Activated naive CD8-positive, alpha-beta T cell treated with anti-CD3 and anti-CD28 coated beads for 36 hours (primary cell): ENCODE measurements at places on chromosomes 12 and 14. TPM values are rescaled to one million over a fixed set of nuclear protein-coding genes. Genes with fewer than 3 reads are reported as not detected.
A peak's percentile ranks its signal among the peaks of the same experiment; 100 is the strongest.

DNA sequence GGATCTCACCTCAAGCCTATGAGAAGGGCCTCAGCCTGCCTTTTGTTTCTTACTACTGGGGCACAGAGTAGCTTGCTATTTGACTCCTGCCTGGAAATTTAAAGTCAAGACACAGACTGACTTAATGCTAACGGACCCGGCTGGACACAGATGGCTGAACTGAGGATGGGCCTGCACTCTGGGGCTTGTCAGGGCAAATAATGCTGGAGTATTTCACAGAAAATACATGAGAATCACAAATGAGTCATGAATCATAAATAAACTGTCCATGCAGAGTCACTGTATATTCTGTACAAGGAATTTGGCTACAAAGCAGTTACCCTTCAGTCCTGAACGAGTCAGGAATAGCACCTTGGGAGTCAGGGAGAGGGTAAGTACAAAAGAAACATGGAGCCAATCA lies 683.2 kb upstream of the FOXG1 start:
- no peak overlapping the region for H3K27ac ChIP-seq
- DNase-seq = no peak
- no peaks in the 10 kb centered on the region for H3K4me1 ChIP-seq
- no peak overlapping the region for H3K4me3 ChIP-seq
- no peaks in the 10 kb centered on the region for H3K36me3 ChIP-seq

GRCh38 chr14:67442139-67442906 lies 30.4 kb upstream of the PLEK2 start:
- no peak overlapping the region for H3K27ac ChIP-seq
- no peak overlapping the region for H3K4me3 ChIP-seq
- DNase-seq = no peak
- no peaks in the 10 kb centered on the region for H3K36me3 ChIP-seq
- peaks cover 4% of the 10 kb centered on the region for H3K27me3 ChIP-seq

DNA sequence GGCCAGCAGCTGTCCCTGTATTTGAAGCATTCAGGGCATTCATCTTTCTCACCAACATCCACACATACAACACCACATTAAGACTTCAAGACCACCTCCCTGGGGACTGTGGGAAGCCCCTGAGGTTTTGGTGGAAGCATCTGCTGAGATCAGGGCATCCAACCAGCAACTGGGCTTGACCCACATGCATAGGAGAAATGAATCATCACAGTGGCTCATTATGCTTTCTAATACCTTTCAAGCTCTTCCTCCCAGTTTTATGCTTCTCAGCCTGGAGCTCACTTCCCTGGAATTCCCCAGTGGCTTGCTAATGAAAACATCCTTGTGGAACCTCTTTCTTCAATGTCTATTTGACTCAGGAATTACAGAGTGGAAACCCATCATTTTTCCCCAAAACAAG lies 21.4 kb upstream of the CMKLR1 start:
- no peak for DNase-seq
- H3K4me1 ChIP-seq = peaks cover 1% of the 10 kb centered on the region
- no peaks in the 10 kb centered on the region for H3K36me3 ChIP-seq
- H3K27ac ChIP-seq = no peak overlapping the region

WNT1 gene
- not detected for total RNA-seq

C12orf54 gene
- not detected for total RNA-seq

DNA sequence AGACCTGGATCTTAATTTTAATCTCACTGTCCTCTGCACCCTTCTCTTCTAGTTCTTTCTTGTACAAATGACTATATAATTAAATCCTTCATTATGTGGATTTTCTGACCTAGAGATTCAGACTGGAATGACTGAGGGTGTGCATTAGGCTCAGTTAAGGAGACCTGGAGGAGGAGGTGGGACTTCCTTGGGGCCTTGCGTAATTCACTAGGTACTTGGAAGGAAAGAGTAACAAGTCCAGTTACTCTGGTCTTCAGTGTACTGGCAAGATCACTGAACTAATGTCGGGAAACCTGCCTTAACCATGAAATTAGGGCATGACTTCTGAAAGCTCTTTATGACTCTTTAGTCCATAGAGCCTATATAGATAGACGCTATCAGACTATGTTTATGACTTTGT lies 441.4 kb downstream of the EGLN3 start:
- no peaks in the 10 kb centered on the region for H3K4me1 ChIP-seq
- no peak overlapping the region for H3K27ac ChIP-seq
- H3K36me3 ChIP-seq = no peaks in the 10 kb centered on the region
- DNase-seq = no peak
- no peak overlapping the region for H3K4me3 ChIP-seq

DNA sequence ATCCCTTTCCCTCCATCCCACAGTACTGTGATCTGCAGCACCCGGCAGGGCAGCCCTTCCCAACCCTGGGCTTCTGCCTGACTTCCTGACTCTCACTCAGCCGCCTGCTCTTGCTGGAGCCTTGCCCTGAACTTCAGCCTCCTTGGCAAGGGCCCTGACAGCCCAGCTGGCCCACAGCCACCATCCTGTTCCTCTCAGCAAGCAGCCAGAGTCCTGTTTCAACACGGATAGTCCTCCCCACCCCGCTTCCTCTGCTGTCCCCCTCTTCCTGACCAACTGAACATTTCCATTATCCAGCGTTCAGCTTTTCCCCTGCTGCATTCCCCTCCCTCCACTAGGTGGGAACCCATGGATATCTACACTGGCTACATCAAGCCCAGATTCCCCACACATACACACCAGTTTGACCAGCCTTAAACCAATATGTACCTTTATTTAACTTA lies 74.0 kb upstream of the MDM1 start:
- no peaks in the 10 kb centered on the region for H3K36me3 ChIP-seq
- no peak for DNase-seq
- peaks cover 11% of the 10 kb centered on the region for H3K4me1 ChIP-seq
- H3K4me3 ChIP-seq = no peak overlapping the region
- no peaks in the 10 kb centered on the region for H3K27me3 ChIP-seq
- no peak overlapping the region for H3K27ac ChIP-seq

EPYC gene
- total RNA-seq = not detected

MSI1 gene
- 1.7 TPM for total RNA-seq

GRCh38 chr12:70883855-70884254 lies 36.7 kb downstream of the PTPRR start:
- H3K27me3 ChIP-seq = no peaks in the 10 kb centered on the region
- no peaks in the 10 kb centered on the region for H3K4me1 ChIP-seq
- no peaks in the 10 kb centered on the region for H3K36me3 ChIP-seq
- H3K27ac ChIP-seq = no peak overlapping the region

RIMBP2 gene
- total RNA-seq = not detected

DNA sequence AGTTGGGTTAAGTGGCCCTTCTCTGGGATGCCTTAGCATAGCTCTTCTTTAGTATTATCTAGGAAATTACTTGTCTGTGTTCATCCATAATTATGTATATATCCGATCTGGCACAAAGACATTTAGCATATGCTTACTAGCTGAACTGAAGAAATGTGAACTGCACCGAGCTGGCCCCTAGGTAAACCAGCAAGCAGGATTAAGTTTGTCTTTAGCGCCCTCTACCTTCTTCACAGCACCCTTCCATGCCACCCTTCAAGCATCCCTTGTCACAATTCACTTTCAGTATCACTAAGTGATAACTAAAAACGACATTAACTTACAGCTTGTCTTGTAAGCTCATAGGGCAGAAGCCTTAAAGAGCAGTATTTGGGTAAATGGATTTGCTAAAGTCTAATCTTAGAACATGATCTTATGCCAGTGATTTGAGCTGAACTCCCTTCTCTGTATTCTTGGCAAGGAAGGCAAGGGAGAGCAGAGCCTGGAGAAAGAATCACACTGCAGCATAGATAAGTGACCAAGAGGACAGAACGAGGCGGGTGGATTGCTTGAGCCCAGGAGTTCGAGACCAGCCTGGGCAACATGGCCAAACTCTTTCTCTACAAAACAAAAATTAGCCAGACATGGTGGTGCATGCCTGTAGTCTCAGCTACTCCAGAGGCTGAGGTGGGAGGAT lies 2.6 kb upstream of the HAL start:
- H3K27me3 ChIP-seq = no peaks in the 10 kb centered on the region
- peak overlapping the region; percentile 12 for H3K27ac ChIP-seq
- DNase-seq = peak; percentile 30
- peaks cover 4% of the 10 kb centered on the region for H3K36me3 ChIP-seq

TBC1D30 gene
- 1.6 TPM for total RNA-seq

GPD1 gene
- total RNA-seq = 0.39 TPM

- H3K27ac ChIP-seq = no peak overlapping the region
- peaks cover 23% of the 10 kb centered on the region for H3K36me3 ChIP-seq
- no peaks in the 10 kb centered on the region for H3K27me3 ChIP-seq
Measured at GRCh38 chr12:100120355-100120754, 22.3 kb downstream of the BLTP3B start.

DNA sequence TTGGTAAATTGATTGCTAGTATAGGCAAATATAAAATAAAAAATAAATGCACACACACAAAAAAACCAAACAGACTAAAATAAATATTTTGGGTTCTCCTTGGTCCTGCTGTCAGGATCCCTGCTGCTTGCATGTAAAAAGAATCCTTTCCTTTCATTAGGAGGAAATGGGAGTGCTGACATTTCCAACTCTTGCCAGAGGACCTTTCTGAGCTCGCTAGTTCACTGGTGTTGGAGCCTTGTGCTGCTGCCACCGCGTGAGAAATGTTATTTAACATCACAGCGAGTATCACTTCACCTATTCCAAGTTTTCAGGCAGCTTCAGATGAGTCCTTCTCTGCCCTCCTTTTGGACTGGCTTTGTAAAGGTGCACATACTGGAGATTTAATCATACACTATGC lies 358.9 kb downstream of the NPAS3 start:
- no peak for DNase-seq
- H3K27me3 ChIP-seq = no peaks in the 10 kb centered on the region
- H3K4me3 ChIP-seq = no peak overlapping the region
- H3K27ac ChIP-seq = no peak overlapping the region
- no peaks in the 10 kb centered on the region for H3K36me3 ChIP-seq
- H3K4me1 ChIP-seq = no peaks in the 10 kb centered on the region

- H3K27me3 ChIP-seq = no peaks in the 10 kb centered on the region
- H3K4me3 ChIP-seq = no peak overlapping the region
- H3K27ac ChIP-seq = no peak overlapping the region
- H3K4me1 ChIP-seq = peaks cover 32% of the 10 kb centered on the region
- no peaks in the 10 kb centered on the region for H3K36me3 ChIP-seq
Measured at GRCh38 chr12:96141216-96141912, 52.8 kb upstream of the ELK3 start.

GRCh38 chr12:31249356-31249755 lies 76.6 kb downstream of the SINHCAF start:
- no peak overlapping the region for H3K4me3 ChIP-seq
- DNase-seq = no peak
- H3K4me1 ChIP-seq = no peaks in the 10 kb centered on the region
- H3K27me3 ChIP-seq = no peaks in the 10 kb centered on the region
- no peaks in the 10 kb centered on the region for H3K36me3 ChIP-seq

PLEKHD1 gene
- 0.04 TPM for total RNA-seq

DNA sequence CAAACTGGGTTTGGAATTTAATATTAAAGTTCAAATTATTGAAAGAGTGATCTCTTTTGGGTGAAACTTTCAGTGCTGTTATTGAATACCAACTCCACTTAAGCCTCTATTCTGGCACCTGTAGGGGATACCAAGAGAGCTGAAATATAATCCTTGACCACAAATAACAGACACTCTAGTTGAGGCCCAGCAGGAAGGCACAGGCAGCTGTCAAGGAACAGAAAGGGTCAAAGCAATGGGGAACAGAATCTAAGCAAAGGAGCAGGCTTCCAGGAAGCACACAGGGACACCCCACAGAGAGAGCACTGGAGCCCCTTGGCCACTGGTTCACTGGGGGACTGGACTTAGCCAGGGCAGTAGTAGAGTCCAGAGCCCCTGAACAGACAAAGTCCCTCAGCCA lies 120.9 kb upstream of the SFSWAP start:
- no peak for DNase-seq
- no peaks in the 10 kb centered on the region for H3K27me3 ChIP-seq
- no peak overlapping the region for H3K27ac ChIP-seq
- H3K4me1 ChIP-seq = peaks cover 8% of the 10 kb centered on the region
- H3K36me3 ChIP-seq = no peaks in the 10 kb centered on the region

GRCh38 chr14:23831596-23831995 lies 122.0 kb upstream of the DHRS4 start:
- no peaks in the 10 kb centered on the region for H3K36me3 ChIP-seq
- peak; percentile 8 for DNase-seq
- H3K27me3 ChIP-seq = no peaks in the 10 kb centered on the region
- peaks cover 6% of the 10 kb centered on the region for H3K4me1 ChIP-seq
- no peak overlapping the region for H3K4me3 ChIP-seq

DNA sequence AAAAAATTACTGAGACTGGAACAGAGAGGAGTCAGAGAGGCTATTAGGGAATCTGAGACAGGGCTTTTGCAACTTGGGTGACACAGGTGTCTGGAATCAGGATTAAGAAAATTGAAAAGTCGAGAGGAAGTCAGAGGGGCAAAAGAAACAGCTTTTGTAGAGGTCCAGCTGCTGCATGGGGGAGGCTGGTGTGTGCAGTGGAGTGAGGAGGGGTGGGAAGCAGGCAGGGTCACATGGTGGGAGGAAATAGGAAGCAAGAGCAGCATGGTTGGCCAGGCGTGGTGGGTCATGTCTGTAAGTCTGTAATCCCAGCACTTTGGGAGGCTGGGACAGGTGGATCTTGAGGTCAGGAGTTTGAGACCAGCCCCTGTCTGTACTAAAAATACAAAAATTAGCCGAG lies 69.7 kb upstream of the VRK1 start:
- H3K36me3 ChIP-seq = no peaks in the 10 kb centered on the region
- no peak overlapping the region for H3K27ac ChIP-seq
- no peaks in the 10 kb centered on the region for H3K4me1 ChIP-seq
- no peak overlapping the region for H3K4me3 ChIP-seq

DNA sequence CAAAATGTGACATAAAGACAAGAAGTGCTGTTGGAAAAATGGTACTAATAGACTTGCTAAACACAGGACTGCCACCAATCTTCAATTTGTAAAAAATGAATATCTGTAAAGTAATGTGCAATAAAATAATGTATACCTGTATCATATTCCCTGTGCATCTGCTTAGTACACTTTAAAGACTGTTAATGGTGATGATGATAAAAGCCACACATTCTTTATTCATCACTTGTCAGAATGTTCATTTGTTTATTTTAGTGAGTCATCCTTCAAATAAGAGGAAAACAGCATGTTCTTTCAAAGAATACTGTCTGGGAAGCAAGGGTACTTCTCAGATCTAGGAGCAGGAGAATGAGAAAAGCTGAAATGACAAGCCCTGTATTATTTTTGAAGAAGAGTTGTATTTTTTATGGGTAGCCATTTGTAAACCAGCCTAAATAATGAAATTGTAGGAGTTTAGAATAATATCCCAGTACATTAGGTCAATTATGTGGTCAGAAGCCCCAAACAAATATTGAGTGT lies 78.3 kb upstream of the PSMA6 start:
- no peak overlapping the region for H3K4me3 ChIP-seq
- peaks cover 5% of the 10 kb centered on the region for H3K4me1 ChIP-seq
- H3K36me3 ChIP-seq = peaks cover 5% of the 10 kb centered on the region
- no peak for DNase-seq
- no peaks in the 10 kb centered on the region for H3K27me3 ChIP-seq

DNA sequence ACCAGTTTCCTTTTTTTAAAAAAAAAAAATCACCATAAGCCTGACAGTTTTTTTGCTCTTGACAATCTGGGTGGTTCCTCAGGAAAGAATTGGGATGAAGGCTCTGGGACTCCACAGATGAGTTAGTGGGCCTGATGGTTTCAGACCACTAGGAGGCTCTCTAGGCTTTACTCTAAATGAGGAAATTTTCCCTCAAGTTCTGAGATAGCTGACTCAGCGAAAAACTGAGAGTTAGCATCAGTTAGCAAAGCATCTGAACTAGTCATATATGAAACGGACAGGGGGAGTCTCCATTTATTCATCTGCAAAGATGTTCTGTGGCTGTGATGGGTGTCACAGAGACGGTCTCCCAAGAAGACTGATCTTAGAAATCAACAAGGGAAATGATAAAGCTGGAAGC lies 314.3 kb upstream of the OR4E1 start:
- peak overlapping the region; percentile 90 for H3K27ac ChIP-seq
- H3K4me3 ChIP-seq = peak overlapping the region; percentile 50
- H3K27me3 ChIP-seq = no peaks in the 10 kb centered on the region
- no peaks in the 10 kb centered on the region for H3K36me3 ChIP-seq
- H3K4me1 ChIP-seq = peaks cover 15% of the 10 kb centered on the region
